ENCODE measurements at places on chromosomes 7 and 10.

- no peak overlapping the region for H3K27ac ChIP-seq
- no peak overlapping the region for H3K4me3 ChIP-seq
- DNase-seq, result peak; percentile 64
- no peaks in the 10 kb centered on the region for H3K4me1 ChIP-seq
Measured at GRCh38 chr7:378551-379455, 88.8 kb downstream of the FOXL3 start.

GRCh38 chr10:497898-498451, 191.5 kb downstream of the DIP2C start:
- H3K4me3 ChIP-seq, result no peak overlapping the region
- no peak overlapping the region for H3K27ac ChIP-seq
- H3K4me1 ChIP-seq, result peaks cover 4% of the 10 kb centered on the region
- DNase-seq, result peak; percentile 11

DNA sequence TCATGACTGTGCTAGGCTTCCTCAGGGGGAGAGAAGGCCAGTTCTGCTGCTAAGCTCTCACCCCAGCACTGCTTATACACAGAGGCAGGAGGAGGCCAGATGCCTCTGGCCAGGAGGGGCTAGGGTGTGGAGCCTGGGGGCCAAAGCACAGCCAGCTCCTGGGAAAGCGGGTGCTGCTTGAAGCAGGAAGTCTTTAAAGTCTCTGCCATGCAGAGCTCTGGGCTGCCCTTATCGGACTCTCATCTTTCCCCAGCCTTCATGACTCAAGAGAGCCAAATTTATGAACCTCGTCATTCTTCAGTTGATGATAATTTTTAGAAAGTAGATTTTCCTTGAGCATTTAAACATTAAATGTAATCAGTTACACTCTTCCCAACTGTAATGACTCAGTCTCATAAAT, 11.2 kb upstream of the TSPAN14 start:
- no peak overlapping the region for H3K4me3 ChIP-seq
- H3K27me3 ChIP-seq, result no peaks in the 10 kb centered on the region
- H3K36me3 ChIP-seq, result no peaks in the 10 kb centered on the region
- no peak for DNase-seq
- no peak overlapping the region for H3K27ac ChIP-seq

DNA sequence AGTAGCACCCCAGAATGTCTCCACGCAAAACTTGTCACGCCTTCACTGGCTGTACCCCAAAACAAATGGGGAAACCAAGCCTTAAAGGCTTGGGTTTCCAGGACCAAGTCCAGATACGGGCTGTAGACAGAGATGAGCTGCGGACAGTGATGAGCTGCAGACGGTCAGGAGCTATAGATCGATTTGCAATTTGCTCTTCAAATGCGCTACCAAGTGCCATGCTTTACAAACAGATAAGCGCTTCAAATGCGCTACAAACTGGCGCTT, 658 bp upstream of the SGCE start:
- H3K27me3 ChIP-seq, result no peaks in the 10 kb centered on the region
- H3K36me3 ChIP-seq, result no peaks in the 10 kb centered on the region
- no peak for DNase-seq
- peaks cover 35% of the 10 kb centered on the region for H3K4me1 ChIP-seq

DNA sequence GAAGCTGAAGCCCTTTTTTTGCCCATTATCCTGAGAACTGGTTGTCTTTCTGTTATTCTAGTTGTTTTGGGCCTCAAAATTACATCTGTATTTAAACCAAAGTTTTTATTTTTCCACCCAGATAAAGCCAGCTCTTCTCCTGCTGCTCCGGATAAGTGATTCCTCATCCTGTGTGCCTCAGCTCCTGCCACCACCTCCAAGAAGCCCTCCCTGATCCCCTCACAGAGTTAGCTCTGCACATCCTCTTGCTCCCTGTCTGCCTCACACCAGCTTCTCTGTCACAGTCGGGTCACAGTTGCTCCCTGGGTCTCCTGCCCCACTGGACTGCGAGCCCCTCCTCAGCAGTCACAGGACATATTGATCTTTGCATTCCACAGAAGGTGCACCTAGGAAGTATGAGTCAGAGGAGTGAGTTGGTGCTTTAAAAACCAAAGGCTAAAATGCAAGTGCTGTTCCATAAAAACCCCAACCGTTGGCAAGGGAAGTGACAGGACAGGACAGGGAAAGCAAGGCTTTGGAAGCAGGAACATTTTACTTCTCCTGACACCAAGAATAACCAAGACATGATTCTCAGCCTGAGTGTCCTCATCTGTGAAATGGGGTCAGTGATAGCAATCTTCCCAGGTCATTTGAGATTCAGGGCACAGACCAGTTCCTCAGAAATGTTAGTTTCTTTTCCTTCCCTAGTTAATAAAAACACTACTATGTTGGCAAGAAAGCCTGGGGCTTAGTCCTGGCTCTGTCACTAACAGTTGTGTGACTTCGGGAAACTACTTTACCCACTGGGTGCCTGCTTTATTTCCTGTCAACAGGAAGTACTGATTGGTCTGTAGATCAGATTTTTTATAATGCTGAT, 36.5 kb upstream of the EEPD1 start:
- H3K27ac ChIP-seq, result peak overlapping the region; percentile 97
- H3K4me3 ChIP-seq, result no peak overlapping the region
- no peaks in the 10 kb centered on the region for H3K36me3 ChIP-seq
- no peaks in the 10 kb centered on the region for H3K27me3 ChIP-seq

DNA sequence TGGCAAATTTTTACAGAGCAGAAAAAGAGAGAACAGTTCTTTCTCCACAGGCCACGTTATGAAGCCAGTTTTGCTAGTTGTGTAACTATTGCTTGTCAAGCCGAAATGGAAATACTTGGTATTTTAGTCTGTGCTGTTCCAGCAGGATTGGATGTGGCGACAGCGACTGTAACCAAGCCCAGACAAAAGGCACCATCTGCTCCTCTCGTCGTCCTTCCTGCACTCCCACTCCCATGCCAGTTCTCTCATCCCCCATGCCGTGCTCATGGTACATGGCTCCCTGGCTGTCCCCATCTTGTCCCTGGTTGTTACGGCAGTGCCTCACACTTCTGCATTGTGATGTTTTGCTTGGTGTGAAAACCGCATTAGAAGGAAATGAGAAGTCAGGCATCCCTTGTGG, 185.7 kb upstream of the FZD8 start:
- no peak for DNase-seq
- H3K36me3 ChIP-seq, result no peaks in the 10 kb centered on the region
- no peak overlapping the region for H3K4me3 ChIP-seq
- H3K27me3 ChIP-seq, result no peaks in the 10 kb centered on the region
- no peaks in the 10 kb centered on the region for H3K4me1 ChIP-seq

GRCh38 chr7:134375206-134375605, 58.5 kb upstream of the SLC35B4 start:
- no peak overlapping the region for H3K4me3 ChIP-seq
- no peaks in the 10 kb centered on the region for H3K27me3 ChIP-seq
- no peak overlapping the region for H3K27ac ChIP-seq
- H3K4me1 ChIP-seq, result peaks cover under 1% of the 10 kb centered on the region
- H3K36me3 ChIP-seq, result no peaks in the 10 kb centered on the region
- DNase-seq, result no peak

GRCh38 chr10:3948843-3949242, 163.8 kb upstream of the KLF6 start:
- H3K4me1 ChIP-seq, result no peaks in the 10 kb centered on the region
- H3K27ac ChIP-seq, result no peak overlapping the region
- no peak overlapping the region for H3K4me3 ChIP-seq
- no peaks in the 10 kb centered on the region for H3K27me3 ChIP-seq
- H3K36me3 ChIP-seq, result no peaks in the 10 kb centered on the region
- peak; percentile 76 for DNase-seq

DNA sequence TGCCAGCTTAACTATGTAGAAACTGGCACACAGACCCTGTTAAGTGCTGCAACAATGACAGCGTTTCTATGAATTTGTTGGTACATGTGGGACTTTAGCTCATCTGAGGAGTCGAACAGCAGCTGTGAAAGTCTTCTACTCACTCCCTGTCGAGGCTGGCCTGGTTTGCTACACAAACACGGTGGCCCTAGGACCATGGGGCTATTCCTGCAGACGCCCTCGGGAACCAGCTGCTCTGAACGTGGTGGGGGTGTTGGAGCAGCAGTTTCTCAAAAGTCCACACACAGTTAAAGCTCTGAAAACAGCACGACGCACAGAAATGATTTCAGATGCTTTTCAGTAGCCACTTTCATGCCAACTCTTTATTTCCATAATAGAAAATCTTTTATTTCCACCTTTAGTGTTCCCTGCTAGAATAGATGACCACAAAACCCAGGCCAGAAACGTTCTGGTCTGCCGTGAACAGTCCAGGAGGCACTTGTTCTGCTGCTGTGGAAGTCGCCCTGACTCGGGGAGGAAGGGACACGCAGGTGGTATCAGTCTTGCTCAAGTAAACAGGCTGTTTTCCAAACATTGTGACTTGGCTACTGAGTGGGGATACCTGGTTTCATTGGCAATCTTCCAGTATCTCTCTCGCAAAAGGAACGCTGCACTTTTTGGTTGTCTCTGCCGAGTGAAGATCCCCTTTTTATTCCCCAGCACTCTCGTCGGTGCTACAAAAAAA, 21.5 kb downstream of the GUSB start:
- no peak overlapping the region for H3K4me3 ChIP-seq
- H3K27ac ChIP-seq, result no peak overlapping the region

DNA sequence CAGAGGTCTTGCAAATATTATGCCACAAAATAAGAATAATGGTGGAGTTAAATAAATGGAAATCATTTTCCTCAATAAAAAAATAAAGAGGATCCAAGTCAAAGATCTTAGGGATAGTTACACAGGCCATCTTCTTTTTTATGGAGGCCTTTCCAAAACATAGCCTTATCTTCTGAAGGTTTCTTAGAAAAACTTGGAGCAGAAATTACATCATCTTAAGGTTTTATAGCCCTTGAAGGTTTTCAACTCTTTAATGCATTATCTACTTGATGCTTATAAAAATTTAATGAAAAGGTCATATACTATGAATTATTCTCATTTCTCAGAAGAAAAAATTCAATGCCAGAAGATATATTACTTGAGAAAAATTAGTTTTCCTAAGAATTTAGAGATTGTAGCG, 94.2 kb upstream of the LAMB4 start:
- no peak overlapping the region for H3K4me3 ChIP-seq
- DNase-seq, result no peak

DNA sequence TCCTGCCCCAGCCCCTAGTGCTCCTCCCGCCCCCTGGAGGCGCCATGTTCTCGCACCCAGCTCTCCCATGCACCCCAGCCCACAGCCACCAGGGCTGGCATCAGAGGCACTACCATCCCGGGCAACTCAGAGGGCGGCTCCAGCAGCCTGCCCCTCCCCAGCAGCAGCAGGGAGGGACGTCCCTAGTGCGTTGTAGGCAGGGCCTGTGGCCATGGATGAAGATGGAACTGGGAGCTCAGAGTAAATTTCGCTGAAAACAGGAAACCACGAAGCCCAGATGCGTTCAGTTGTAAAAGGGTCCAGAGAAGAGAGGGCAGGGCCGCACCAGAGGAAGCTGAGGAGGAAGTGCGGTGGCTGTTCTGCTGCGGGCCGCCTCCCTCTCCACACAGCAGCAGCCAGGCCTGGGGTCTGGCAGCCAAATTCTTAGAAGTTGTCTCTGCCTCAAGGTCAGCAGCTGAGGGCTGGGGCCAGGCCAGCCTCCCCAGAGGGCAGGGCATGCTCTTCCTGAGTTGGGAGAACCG, 24.6 kb downstream of the VSIR start:
- H3K4me1 ChIP-seq, result peaks cover 7% of the 10 kb centered on the region
- DNase-seq, result no peak
- H3K27me3 ChIP-seq, result no peaks in the 10 kb centered on the region
- no peaks in the 10 kb centered on the region for H3K36me3 ChIP-seq
- H3K4me3 ChIP-seq, result no peak overlapping the region

DNA sequence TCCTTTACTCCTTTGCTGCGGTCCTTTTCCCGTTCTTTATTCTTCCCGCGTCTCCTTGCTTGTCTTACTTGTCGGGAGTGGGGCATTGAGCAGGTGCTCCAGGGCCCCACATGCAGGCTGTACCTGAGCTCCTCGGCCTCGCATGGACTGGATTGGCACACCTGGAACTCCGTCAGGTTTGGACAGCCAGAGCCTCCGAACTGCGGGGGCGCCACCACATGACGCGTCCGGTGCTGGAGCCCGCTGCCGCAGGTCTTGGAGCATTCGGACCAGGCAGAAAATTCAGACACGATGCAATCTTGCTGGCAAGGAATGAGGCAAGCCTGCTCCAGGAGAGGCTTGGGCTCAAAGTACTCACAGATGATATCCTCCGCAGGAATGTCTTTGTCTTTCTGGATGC, 195.7 kb downstream of the THSD7A start:
- no peak overlapping the region for H3K4me3 ChIP-seq
- H3K27ac ChIP-seq, result no peak overlapping the region
- H3K4me1 ChIP-seq, result no peaks in the 10 kb centered on the region
- H3K36me3 ChIP-seq, result no peaks in the 10 kb centered on the region

DNA sequence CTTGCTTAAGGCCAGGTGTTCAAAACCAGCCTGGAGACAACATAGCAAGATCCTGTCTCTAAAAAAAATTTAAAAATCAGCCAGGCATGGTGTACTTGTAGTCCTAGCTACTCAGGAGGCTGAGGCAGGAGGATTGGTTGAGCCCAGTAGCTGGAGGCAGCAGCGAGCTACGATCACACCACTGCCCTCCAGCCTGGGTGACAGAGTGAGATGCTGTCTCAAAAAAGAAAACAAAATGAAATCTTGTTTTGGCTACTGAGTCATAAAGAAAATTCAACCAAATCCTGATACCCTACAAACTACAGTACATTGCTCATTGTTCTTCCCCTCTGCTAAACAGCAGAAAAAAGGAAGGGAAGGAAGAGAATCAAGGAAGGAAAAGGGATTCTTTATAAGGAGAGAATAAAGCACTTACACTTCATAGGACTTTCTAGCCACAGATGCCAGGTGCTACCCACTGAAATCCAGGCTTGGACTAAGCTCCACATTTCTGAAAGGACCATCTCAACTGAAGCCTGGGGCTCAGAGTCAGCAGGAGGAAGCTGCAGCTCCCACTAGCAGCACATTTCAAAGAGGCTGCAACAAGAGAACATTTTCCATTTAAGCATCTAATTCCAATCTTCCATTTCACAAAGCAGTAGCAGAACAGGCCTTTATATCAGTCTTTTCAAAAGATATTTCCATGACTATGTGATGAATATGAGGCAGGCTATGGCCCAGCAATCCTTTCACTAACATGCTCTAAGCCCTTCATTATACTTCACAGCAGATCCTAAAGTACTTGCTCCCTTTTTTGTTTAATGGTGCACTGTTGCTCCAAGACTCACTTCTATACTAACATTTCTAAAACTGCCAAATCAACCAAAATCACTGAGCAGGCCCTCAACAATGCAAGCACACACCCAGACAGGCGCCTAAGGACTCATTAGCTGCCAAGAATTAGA, 13.5 kb downstream of the TNPO3 start:
- no peak overlapping the region for H3K27ac ChIP-seq
- H3K36me3 ChIP-seq, result peaks cover 33% of the 10 kb centered on the region
- no peak overlapping the region for H3K4me3 ChIP-seq
- no peak for DNase-seq
- no peaks in the 10 kb centered on the region for H3K4me1 ChIP-seq
